ENCODE measurements at places on chromosomes 2 and 18.

- H3K4me3 ChIP-seq = no peak overlapping the region
- no peak overlapping the region for H3K27ac ChIP-seq
- H3K36me3 ChIP-seq = no peaks in the 10 kb centered on the region
- no peaks in the 10 kb centered on the region for H3K27me3 ChIP-seq
- no peak for DNase-seq
- H3K4me1 ChIP-seq = peaks cover 15% of the 10 kb centered on the region
Measured at GRCh38 chr2:159635006-159635789, 18.9 kb upstream of the BAZ2B start.

- peak overlapping the region; percentile 11 for H3K4me3 ChIP-seq
- H3K36me3 ChIP-seq = no peaks in the 10 kb centered on the region
- H3K4me1 ChIP-seq = peaks cover 88% of the 10 kb centered on the region
- no peaks in the 10 kb centered on the region for H3K27me3 ChIP-seq
- H3K27ac ChIP-seq = peak overlapping the region; percentile 17
- DNase-seq = no peak
Measured at GRCh38 chr2:234245945-234246344, 195.4 kb downstream of the SPP2 start.

- no peaks in the 10 kb centered on the region for H3K36me3 ChIP-seq
- H3K27me3 ChIP-seq = no peaks in the 10 kb centered on the region
- H3K4me3 ChIP-seq = no peak overlapping the region
- H3K4me1 ChIP-seq = peaks cover 12% of the 10 kb centered on the region
- no peak overlapping the region for H3K27ac ChIP-seq
Measured at GRCh38 chr2:195535911-195536522, 121.0 kb upstream of the SLC39A10 start.

DNA sequence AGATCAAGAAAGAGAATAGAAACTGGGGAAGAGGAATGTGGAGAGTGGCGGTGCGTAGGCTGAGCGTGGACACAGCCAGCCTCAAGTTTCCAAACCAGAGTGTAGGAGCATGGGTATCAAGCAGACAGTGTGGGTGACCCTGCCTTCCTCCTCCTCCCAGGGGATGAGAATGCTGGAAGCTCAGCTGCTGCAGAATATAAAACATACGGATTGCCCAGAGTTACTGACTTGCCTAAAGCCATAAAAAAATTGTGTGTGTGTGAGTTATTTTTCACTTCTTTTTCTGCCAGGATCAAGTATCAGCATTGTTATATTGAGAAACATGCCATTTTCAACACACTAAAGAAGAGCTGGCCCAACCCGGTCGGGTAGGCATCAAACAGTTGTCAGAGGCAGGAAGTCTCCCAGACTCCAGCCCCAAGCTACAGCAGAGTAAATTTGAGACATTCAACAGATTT is 333.3 kb upstream of the ACVR2A start:
- H3K36me3 ChIP-seq = no peaks in the 10 kb centered on the region
- no peaks in the 10 kb centered on the region for H3K27me3 ChIP-seq
- no peak overlapping the region for H3K27ac ChIP-seq
- H3K4me3 ChIP-seq = no peak overlapping the region
- H3K4me1 ChIP-seq = no peaks in the 10 kb centered on the region
- no peak for DNase-seq

DNA sequence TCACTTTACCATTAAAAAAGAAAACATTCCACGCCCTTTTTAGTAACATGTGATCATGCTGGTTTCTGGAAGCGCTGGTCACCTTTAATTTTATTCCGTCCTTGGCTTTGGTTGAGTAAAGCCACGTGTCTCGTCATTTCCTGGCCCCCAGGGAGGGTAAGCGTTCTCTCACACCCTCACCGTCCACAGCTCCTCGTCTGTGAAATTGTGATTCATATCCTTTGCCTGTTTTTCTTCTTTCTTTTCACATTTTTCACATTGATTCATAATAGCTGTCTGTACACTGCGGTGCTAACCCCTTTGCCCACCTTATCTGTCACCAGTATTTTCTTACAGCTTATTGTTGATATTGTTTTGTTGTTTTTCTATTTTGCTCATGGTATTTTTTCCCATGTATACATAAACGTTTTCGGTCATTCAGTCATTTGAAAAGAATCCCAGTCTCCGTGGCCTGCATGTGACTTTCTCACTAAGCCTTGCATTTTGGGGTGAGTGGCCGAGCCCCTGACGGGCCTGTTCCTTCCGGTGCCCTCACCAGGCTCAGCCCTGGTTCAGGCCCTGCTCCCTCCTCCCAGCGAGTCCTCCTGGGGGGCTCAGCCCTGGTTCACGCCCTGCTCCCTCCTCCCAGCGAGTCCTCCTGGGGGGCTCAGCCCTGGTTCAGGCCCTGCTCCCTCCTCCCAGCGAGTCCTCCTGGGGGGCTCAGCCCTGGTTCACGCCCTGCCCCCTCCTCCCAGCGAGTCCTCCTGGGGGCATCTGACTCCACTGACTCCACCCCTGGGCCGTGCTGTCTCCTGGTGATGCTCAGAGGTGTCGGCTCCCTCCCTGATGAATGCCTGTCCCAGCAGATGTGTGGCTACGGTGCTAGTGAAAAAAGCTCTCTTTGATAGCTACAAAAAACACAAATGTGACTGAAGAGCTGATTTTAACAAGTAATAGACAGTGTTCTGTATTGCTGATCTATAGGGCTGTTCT is 249.7 kb upstream of the PXDN start:
- DNase-seq = no peak
- H3K4me3 ChIP-seq = no peak overlapping the region
- H3K27ac ChIP-seq = no peak overlapping the region
- H3K4me1 ChIP-seq = no peaks in the 10 kb centered on the region

- H3K4me1 ChIP-seq = peaks cover 3% of the 10 kb centered on the region
- no peak overlapping the region for H3K4me3 ChIP-seq
- H3K36me3 ChIP-seq = no peaks in the 10 kb centered on the region
- no peaks in the 10 kb centered on the region for H3K27me3 ChIP-seq
- H3K27ac ChIP-seq = no peak overlapping the region
Measured at GRCh38 chr2:19529677-19530076, 171.3 kb upstream of the OSR1 start.

- DNase-seq = no peak
- H3K36me3 ChIP-seq = no peaks in the 10 kb centered on the region
- no peak overlapping the region for H3K4me3 ChIP-seq
- H3K27ac ChIP-seq = no peak overlapping the region
- no peaks in the 10 kb centered on the region for H3K27me3 ChIP-seq
Measured at GRCh38 chr2:197628043-197628500, 47.3 kb downstream of the RFTN2 start.

DNA sequence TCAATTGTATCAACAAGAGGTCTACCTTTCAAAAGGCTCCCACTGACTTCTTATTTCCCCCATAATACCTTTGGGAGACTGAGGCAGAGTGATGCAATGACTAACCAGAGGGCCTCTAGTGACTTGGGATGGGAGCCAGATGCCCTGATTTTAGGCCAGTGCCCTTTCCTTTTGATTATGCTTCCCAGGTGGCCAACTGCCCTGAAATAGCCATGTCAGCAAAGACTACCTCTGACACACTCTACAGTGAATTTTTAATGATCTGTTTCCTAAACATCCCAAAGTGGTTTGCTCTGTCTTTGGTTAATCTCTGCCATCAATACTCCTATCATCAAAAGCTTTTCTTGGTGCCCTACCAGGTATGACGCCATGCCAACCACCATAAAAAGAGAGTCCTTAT is 65.9 kb upstream of the ZFP36L2 start:
- peak overlapping the region; percentile 68 for H3K27ac ChIP-seq
- no peak for DNase-seq
- peaks cover 41% of the 10 kb centered on the region for H3K4me1 ChIP-seq

DNA sequence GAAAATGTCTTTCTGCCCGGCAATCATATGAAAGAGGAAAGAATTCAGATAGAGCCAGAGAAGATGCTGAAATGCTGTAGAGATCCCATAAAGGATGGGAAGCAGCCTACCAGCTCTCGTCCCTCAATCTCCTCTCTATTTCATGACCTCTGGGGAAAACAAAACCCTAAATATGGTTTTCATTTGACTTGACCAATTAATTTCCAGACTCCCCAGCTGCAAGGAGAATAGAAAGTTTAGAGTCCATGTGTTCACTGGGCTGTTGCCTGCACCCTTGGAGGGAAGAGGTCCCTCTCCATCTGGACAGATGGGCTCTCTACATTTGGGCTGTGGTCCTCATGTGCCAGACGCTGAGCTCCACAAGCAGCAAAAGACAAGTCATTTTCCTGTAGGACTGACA is 40.6 kb downstream of the CAPN13 start:
- no peaks in the 10 kb centered on the region for H3K36me3 ChIP-seq
- H3K4me3 ChIP-seq = no peak overlapping the region
- no peak overlapping the region for H3K27ac ChIP-seq
- no peaks in the 10 kb centered on the region for H3K4me1 ChIP-seq
- no peak for DNase-seq
- peaks cover 55% of the 10 kb centered on the region for H3K27me3 ChIP-seq

Data from HCT116 (cell line).